Activated naive CD4-positive, alpha-beta T cell treated with anti-CD3 and anti-CD28 coated beads, Interleukin-2, amount 50 U/mL, for 72 hours (primary cell): ENCODE measurements at places on chromosomes 16 and 17. TPM values are rescaled to one million over a fixed set of nuclear protein-coding genes. Genes with fewer than 3 reads are reported as not detected.

The LDAF1 gene
- total RNA-seq, result 33.6 TPM

GRCh38 chr16:86892509-86892908, 314.2 kb downstream of the FOXL1 start:
- no peak for DNase-seq

DNA sequence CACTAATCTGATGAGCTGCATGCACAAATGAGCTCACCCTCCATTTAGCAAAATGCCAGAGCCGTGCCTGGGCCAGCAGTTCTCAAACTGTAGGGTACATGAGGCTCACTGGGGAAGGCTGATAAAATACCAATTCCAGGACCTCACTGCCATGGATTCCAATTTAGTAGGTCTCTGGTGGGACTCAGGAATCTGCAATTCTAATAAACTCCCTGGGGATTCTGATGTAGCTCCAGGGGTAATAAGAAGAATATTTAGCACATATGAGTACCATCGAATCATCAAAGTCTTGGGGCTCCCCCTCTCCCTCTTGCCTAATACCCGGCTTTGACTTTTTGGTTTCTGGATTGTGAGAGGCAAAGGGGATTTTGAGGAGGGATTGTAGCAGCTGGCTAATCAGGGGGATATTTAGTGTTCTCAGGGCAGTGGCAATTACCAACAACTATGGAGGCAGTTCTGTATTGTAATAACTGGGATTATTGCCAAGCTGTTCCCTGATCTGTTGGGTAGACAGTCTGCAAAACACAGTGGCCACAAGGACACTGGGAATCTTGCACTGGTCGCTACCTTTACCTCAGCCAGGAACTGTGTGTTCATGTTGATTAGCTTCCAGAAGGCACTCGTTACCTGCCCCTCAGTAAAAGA, 140.4 kb downstream of the SHISA9 start:
- no peak for DNase-seq

DNA sequence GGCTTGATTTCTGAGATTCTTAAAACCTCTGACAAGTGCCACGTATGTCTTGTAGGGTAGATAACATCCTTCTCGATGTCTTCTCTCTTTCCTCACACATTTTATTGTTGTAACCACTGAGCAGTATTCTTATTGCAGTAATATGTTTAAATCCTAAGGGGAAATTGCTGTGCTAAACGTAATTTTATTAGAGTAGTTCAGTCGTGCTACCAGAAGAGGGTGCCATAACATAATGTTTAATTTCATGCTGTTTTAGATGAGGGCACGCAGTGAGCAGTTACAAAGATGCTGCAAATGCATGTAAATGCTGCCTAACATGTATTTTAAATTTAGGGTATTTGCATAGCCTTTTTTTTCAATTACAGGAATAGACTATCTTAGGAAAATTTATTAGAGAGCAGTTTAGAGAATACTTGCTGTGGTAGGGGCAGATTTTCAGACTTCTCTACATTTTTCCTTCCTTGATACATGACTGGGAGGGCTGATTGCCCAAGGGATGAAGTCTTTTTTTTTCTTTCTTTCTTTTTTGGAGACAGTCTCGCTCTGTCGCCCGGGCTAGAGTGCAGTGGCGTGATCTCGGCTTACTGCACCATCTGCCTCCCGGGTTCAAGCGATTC, 51.7 kb downstream of the GAN start:
- peak; percentile 10 for DNase-seq

DNA sequence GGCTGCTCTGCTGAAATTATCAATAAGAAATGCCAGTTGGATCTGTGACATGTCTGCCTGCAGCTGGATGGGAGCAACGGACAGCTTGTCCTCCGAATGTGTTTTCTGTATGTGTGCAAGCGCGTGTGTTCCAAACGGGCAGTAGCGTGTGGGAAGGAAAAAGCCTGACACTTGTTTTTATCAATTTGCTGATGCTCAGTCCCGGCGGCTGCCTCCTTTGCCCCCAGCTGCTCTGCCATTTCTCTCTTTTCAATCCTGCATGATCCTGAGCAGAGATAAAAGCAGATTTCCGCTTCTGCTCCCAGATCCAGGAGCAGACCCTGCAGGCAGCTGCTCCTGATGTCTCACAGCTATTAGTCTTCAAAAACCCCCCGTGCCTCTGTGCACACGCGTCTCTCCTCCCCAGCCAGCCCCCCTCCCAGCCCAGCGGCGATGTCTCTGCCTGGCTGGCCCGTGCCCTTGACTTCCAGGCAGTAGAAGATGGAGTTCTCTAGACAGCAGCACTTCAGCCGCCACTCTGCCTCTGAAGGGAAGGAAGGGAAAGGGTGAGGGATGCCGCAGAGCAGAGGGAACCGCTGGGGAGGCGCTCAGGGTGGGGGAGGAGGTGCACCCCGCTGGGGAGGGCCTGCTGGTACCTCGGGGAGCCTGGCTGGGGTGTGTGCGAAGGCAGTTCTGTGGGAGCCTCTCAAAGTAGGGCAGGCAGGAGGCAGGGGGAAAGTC, 4.1 kb downstream of the PRCD start:
- DNase-seq, result no peak

The DOC2A gene
- 2.0 TPM for total RNA-seq

The MPP2 gene
- total RNA-seq, result 4.6 TPM

- DNase-seq, result no peak
Observed at GRCh38 chr16:9152649-9153501, 61.4 kb downstream of the HAPSTR1 start.

DNA sequence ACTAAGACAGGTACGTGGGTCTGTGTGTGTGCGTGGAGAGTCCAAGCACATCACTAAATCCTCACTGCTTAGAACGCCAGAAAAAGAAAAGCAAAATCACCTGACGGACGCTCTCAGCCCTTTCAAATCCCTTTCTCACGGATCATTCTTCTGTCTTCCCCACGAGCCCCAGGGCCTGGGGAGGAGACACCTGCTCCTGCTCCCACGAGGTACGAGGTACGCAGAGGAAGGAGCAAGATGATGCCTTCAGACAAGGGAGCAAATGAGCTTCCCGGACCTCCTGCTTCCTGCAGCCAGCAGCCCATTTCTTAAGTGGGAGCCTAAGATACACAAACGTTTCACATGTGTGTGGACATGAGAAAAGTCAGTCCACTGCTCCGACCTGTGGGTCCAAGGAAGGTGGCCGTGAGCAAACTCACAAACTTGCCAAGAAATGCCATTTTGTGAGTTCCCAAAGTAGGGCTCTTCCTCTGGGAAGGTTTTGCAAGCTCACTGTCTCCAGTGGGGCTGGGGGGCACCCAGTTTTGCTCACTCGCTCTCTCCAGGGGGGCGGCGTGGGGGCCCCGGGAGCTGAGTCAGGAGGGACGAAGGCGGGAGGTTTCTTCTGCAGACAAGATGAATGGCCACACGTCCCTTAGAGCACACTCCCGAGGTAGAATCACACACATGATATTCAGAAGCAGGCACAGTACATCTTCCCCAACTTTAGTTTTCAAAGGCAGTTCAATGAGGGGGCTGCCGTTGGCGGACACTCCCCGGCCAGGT, 68.1 kb downstream of the MRM3 start:
- DNase-seq, result no peak

GRCh38 chr16:63789603-63790002, 1332.3 kb downstream of the CDH11 start:
- DNase-seq, result no peak

DNA sequence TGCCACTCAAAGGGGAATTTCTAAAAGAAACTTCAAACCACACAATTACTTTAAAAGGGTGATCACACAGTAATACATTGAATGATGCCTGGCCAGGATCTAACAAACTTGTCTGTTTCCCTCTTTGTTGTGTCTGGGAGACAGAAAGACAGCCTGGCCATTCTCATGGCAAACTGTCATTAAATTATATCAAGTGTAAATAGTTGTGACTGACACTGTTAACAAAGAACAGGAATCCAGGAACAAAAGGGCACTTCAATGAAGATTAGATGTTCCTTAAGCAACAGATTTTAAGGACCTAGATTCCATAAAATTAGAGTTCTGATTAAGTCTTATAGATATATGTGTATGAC, 383.6 kb downstream of the KCNJ2 start:
- DNase-seq, result no peak

The CDH1 gene
- 1.1 TPM for total RNA-seq

- no peak for DNase-seq
Observed at GRCh38 chr16:25390761-25391160, 133.1 kb upstream of the ZKSCAN2 start.

The TMEM238L gene
- total RNA-seq, result not detected

DNA sequence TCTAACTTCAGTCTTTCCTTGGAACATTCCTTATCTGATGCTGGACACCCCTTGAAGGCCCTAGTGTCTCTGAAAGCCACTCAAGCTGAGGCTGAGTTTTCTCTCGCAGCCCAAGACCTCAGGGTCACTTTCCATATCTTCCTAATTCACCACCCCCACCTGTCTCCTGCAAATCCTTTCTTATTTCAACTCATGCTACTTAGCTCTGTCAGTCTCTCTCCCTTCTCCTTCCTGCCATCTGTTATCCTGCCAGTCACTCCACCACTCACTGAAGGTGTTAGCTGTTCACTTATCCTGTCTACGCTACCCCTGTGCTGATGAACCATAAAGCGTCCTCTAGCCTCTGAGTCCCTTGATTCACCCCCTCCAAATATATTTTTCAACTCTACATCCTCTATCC, 143.9 kb upstream of the SHISA6 start:
- DNase-seq, result no peak

GRCh38 chr17:76869496-76870376, 1.5 kb downstream of the MGAT5B start:
- DNase-seq, result no peak

DNA sequence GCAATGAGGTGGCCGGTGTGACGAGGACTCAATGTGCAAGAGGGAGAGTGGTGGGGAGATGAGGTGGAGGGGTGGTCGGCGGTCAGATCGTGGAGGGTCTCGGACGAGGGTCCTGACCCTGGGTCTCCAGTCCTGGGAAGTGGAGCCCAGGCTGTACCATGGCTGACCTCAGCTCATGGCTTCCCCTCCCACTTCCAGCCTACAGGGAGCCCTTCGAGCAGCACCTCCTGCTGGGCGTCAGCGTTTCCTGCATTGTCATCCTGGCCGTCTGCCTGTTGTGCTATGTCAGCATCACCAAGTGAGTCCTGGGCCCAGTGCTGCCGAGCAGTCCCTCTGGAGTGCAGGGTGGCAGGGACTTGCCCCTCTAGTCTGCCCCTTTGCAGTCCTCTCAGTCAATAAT, 41.8 kb downstream of the IL4R start:
- DNase-seq, result no peak

DNA sequence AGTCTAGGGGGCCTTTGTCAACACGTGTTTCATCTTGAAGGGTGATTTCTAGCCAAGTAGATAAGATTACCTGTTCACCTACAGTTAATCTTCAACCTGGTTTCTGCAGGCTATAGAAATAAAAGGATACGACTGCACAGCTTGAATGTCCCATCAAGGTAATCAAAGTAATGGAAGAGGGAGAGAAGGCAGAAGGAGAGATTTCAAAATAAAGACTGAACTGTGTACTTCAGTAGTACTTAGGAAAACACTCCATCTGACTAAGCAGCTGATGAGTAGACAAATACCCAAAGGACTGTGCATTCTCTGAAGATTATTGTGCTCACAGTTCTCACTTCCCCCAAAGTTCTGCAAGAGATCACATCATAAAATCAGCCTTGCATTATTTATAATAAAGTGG, 5.8 kb upstream of the RFFL start:
- DNase-seq, result no peak

DNA sequence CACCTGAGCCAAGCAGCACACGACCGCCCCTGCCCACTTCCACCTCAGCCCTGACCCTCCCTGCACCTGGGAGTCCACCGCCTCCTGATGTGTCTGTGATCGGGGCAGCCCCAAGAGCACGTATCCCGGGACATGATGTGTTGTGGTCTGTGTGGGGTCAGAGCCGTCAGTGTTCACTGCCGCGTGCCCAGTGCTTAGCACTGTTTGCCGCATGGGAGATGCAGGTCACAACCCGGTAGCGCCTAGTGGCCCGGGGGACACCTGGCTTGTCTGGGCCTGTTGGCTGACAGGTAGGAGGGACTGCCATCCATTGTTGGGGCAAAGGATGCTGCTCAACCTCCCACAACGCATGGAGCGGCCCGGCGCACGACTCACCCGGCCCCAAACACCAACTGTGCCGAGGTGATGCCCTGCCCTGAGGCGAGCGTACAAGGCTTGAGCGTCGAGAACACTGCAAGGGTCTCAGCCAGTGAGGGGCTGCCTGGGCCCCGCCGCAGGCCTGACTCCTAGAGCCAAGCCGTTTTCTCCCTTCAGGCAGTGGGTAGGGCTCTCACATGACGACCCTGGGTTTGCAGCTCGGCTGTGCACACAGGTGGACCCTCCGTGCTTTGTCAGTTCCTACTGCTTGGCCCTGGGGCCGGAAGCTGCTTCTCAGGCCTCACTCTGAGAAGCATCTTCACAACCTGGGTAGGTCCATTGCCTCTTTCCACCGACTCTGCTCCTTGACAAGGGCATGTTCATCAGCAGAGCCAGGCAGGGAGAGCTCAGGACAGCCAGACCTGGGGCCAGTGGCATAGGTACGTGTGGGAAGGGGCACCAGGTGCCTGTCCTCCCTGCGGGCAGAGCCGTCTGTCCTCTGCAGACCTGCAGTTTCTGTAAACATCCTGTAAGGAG, 5.9 kb upstream of the C16orf95 start:
- no peak for DNase-seq
